ENCODE measurements at places on chromosomes 7 and 10.

DNA sequence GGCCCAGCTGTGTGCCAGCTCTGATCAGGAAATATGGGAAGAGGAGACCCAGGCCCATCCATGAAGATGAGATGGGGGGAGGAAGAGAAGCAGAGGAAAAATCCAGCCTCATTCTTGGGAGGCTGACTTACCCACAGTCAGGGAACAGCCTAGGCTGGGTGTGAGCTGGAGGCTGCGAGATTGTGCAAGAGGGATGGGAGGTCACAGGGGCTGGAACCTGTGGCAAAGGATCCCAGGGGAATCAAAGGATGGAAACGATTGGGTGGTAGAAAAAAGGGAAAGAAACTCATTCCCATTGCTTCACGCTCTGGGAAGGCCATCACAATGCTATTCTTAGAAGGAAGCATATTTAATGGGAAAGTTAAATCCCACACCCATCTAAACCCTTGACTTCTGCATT, 26.7 kb upstream of the CRHR2 start:
- no peak for DNase-seq

DNA sequence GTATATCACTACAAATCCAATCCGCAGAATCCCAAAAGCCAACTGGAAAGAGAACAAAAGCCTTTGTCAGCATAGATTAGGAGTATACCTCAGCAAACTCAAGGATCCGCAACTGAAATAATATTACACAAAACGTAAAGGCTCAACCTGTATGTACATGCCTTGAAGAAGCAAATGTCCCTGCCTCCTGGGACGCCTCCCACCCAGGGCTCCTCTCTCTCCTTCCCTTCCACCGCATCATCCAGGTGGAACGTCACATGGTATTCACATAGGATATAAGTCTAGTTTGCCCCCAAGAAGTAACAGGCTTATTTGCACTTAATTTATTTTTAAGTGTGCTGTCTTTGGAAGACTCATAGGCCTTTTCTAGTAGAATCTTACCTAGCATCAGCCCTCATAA, 13.4 kb downstream of the SLC26A3 start:
- DNase-seq, result no peak

DNA sequence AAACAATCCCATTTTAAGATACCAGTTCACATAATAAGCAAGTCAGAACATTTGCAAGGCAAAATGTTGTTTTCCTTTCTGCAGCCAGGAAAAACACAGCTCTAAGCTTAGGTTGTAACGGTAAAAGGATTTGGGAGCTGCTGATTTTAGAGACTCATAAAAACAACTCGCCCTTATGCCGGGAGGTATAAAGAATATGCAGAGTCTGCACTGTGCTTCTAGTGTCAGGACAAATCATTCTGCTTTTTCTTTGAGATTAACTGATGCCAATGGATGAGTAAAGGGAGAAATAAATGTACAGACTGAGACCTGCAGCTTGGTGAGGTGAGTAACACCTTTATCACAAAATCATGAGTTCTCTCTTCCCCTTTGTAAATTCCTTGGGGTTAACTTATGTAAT, 2.0 kb upstream of the SFR1 start:
- no peak for DNase-seq

DNA sequence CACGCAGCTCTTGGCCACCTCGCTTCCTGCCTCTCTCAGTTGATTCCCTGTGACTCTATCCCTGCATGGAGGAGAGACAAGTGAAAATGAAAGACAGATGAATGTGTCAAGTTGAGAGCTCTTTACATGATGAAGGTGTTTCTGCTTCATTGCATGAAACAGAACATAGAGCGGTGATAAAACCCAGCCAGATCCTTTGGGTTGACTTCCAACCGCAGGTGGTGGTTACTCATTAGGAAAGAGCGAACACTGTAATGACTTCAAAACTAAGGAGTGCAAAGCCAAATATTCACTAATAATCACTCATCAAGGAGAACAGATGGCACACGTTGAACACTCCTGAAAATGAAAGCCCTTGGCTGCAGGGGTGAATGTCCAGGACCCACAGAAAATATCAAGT, 31.8 kb upstream of the WDR11 start:
- peak; percentile 7 for DNase-seq

DNA sequence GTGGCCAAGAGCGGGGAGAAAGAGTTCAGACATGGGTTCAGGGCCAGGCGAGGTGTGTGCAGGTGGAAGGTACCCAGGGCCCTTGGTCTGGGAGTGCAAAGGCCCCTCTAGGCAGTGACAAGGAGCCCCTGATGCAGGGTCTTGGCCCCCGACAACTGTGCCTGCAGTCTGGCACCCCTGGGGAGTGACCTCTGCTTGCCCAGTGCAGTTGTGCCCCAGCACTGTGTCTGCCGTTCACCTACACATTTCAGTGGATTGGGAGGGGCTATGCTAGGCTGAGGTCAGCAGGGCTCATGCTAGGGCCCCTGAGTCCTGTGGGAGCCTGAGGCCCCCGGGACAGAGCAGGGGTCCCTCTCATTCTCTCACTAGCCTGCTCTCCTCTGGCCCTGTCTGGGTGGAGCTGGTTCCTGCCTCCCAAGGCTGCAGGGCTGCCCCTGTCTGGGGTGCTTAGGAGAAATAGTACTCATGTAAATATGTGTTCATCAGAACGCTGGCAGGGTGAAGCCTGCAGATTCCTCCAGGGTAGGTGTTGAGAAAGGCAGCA, 550.4 kb downstream of the TCERG1L start:
- no peak for DNase-seq

GRCh38 chr7:10355816-10356215, 617.9 kb upstream of the PHF14 start:
- no peak for DNase-seq

DNA sequence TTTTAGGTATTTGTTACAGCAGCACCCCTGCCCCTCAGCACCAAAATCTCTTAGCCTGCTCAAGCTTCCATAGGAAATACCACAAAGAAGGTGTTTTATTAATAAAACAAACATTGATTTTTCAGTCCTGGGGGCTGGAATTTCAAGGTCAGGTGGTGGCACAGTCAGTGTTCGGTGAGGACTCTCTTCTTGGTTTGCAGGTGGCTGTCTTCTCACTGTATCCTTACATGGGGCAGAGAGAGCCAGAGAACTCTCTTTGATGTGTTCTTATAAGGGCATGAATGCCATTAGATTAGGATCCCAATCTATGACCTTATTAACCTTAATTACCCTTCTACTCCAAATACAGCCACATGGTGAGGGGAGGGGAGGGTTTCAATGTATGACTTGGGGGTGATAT, 112.3 kb upstream of the PFKP start:
- no peak for DNase-seq

DNA sequence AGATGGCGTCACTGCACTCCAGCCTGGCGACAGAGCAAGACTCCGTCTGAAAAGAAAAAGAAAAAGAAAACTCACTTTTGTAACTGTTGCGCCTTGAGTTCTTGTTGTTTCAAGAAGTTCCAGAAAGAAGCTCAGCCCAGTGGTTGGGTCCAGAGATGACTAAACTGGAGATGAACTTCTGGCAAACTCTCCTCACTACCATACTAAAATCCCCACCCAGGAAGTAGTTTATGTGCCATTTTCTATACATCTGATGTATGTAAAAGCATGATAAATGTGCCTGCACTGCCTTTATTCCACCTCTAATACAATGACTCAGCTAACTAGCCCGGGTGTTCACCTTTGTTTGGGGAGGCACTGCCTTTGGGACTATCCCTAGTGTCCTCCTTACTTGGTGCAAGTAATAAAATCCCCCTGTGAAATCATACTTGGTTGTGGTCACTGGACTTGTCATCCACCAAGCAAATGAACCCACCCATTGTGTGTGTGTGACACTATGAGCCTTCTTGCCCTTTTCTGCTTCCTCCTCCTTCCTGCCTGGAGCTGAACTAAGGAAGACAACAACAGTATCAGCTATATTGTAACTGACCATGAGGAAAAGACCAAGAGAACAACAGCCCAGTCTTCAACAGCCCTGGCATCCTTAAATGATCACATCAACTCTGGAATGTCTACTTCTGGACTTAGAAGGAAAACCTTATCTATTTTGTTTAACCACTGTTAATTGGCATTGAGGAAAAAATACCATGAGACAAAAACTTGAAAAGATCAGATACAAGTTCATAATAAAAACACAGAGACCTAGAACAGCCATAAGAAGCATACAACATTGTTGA, 33.6 kb downstream of the JMJD1C start:
- DNase-seq, result peak; percentile 57

- peak; percentile 37 for DNase-seq
Observed at GRCh38 chr7:121079425-121080169, 91.1 kb downstream of the CPED1 start.

- peak; percentile 81 for DNase-seq
Observed at GRCh38 chr7:151511946-151512345, 7.7 kb downstream of the RHEB start.

GRCh38 chr7:77995717-77996116, 197.1 kb downstream of the PHTF2 start:
- no peak for DNase-seq

DNA sequence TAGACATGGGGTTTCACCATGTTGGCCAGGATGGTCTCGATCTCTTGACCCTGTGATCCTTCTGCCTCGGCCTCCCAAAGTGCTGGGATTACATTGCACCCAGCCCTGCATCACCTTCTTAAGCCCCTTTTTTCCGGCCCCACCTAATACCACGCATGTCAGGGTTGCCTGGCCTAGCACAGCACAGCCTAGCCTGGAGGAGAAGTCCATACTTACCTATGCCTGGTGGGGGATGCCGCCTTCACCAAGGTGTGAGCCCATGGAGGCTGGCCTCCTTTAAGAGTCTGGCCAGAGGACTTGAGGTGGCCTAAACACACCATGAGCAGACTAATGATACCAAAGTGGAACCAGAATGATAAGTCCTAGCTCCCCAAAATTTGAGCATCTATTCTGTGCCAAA, 22.0 kb upstream of the CUX1 start:
- no peak for DNase-seq

DNA sequence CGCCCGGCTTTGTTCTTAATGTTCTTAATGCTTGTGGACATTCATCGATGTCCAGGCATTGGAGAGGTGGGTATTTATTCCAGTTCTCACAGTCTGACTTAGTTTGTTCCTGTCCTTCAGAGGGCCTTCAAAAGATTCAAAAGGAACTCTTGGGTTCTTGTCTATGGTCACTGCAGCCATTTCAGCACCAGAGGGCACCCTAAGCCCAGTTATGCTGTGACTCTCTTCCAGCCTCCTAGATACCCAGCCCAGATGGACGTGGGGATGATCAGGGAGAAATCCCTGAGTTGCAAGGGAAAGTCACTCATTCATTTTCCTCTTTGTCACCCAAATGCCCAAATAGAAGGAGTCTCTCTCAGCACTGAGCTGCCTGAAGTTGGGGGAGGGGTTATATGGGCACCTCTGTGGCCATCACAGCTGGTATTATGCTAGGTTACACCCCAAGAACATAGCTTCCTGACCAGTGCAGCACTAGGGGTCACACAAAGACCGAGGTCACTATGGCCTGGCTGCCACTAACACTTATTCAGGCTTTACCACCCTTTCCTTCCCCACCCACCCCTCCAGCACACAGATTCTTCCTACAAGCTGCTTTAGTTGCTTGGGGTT, 26.5 kb upstream of the CCDC126 start:
- peak; percentile 70 for DNase-seq

GRCh38 chr10:132138133-132138532, 48.6 kb upstream of the DPYSL4 start:
- no peak for DNase-seq

DNA sequence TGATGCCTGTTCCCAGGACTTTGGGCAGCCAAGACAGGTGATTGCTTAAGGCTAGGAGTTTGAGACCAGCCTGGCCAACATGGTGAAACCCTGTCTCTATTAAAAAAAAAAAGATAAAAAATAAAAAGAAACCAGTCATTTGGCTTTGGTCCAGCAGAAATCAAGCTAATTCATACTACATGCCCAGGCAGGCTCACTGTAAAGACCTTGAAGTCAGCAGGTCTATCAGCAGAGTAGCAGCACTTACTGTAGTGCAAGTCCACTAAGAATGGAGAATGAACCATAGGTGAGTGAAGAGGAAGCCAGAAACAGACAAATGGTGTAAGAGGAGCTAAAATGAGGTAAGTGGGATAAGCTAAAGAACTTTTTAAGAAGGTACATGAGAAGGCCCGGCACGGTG, 24.7 kb downstream of the PSPH start:
- DNase-seq, result peak; percentile 27

DNA sequence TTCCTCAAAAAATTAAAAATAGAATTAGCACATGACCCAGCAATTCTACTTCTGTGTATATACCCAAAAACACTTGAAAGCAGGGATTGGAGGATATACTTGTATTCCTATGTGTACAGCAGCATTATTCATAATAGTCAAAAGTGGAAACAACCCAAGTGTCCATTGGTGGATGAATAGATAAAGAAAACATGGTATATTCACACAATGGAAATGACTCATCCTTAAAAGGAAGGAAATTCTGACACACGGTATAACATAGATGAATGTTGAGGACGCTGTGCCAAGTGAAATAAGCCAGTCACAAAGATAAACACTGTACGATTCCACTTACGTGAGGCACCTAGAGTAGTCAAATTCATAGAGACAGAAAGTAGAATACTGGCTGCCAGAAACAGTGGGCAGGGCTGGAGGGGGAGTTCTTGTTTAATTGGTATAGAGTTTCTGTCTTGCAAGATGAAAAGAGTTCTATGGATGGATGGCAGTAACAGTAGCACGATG, 26.6 kb upstream of the KAT6B start:
- DNase-seq, result peak; percentile 68

DNA sequence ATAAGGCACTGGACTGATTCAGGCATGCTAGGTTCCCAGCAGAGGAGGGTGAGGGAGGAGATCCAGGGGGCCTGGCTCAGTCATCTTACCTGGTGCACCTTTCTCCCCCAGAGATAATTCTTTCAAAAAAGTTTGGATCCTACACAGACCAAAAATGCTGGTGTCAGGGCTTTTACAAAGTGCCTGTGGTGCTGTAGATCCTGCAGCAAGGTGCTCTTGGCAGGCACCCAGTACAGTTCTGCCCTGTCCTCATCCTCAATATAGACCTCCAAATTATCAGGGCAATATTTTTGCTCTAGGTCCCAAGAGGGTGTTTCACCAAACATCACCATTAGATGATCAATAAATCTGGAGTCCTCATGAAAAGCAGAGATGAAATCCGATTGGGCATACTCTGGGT, 78.5 kb upstream of the IGFBP3 start:
- no peak for DNase-seq

DNA sequence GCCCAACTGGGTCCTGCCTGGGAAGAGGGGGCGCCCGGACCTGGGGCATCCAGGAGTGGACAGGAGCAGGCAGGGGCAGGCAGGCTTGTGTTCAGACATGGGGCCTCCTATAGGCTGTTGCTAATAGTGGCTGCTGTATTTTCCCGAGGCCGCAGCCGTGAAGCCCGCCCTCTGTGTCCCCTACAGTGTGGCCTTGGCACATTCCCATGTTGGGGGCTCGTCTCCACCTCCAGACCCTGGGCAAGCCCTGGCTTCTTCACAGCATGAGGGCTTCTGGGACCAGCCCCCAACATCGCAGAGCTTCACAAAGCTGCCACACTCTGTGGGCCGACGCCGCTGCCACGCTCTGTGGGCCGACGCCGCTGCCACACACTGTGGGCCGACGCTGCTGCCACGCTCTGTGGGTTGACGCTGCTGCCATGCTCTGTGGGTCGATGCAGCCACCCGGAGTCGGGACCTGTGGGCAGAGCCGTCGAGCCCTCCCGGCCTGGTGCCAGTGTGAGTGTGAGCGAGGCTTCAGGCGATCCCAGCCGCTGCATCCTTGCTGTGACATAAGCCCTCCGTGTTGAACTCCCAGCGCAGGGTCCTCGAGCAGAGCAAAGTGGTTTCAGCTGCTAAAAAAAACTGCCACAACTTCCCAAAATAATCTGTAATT, 109.0 kb downstream of the INPP5A start:
- DNase-seq, result no peak

GRCh38 chr7:35761871-35762677, 38.8 kb upstream of the SEPTIN7 start:
- peak; percentile 81 for DNase-seq

GRCh38 chr7:105209870-105210269, 178.9 kb downstream of the SRPK2 start:
- no peak for DNase-seq

Data from amniotic epithelial cell (primary cell).